ENCODE measurements at places on chromosomes 1 and 21. TPM values are rescaled to one million over a fixed set of nuclear protein-coding genes. Genes with fewer than 3 reads are reported as not detected.

SLC9C2 gene
- not detected for total RNA-seq

ACBD6 gene
- 34.7 TPM for total RNA-seq

PROX1 gene
- 0.38 TPM for total RNA-seq

COL8A2 gene
- total RNA-seq, result 2.0 TPM

OR2M5 gene
- not detected for total RNA-seq

HAO2 gene
- total RNA-seq, result not detected

HCN3 gene
- 0.19 TPM for total RNA-seq

OLIG1 gene
- not detected for total RNA-seq

COL6A1 gene
- total RNA-seq, result 1,625 TPM

RGS1 gene
- under 0.01 TPM for total RNA-seq

LYPD8 gene
- not detected for total RNA-seq

ANXA9 gene
- total RNA-seq, result not detected

RXRG gene
- total RNA-seq, result not detected

NUF2 gene
- 2.3 TPM for total RNA-seq

RNU1-4 gene
- total RNA-seq, result under 0.01 TPM

FCAMR gene
- not detected for total RNA-seq

ZSWIM5 gene
- 2.5 TPM for total RNA-seq

DRAXIN gene
- total RNA-seq, result 0.56 TPM

RIMS3 gene
- 0.85 TPM for total RNA-seq

SLC45A1 gene
- total RNA-seq, result 1.4 TPM

TNNT2 gene
- total RNA-seq, result not detected

OPTC gene
- total RNA-seq, result not detected

COA6 gene
- total RNA-seq, result 20.9 TPM

ADCY10 gene
- total RNA-seq, result 0.19 TPM

LAMC2 gene
- 2.8 TPM for total RNA-seq

SLC25A34 gene
- 0.38 TPM for total RNA-seq

LEFTY1 gene
- not detected for total RNA-seq

PCAT6 gene
- not detected for total RNA-seq

Data from regular cardiac myocyte (primary cell).